ENCODE measurements at places on chromosomes 5 and 9.

GRCh38 chr5:79529110-79529509, 15.2 kb upstream of the HOMER1 start:
- DNase-seq, result no peak

DNA sequence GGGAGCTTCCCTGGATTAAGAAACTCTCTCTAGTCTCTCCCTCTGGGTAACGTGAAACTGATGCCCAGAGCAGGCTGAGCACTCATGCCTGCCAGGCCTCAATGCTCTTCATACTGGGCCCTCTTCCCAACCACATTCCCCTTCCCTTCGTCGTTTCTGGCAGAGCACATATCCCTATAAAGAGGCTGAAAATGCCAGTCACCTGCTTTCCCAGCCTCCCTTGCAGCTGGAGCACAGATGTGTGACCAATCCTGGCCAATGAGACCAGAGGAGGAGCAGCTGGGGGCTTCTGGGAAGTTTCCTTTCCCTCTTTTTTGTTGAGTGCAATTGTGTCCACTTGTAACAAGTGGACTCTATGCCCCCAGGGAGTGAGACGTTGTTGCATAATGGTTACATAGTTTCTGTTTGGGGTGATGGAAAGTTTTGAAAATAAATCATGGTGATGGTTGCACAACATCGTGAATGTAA, 30.2 kb upstream of the SMIM23 start:
- no peak for DNase-seq

DNA sequence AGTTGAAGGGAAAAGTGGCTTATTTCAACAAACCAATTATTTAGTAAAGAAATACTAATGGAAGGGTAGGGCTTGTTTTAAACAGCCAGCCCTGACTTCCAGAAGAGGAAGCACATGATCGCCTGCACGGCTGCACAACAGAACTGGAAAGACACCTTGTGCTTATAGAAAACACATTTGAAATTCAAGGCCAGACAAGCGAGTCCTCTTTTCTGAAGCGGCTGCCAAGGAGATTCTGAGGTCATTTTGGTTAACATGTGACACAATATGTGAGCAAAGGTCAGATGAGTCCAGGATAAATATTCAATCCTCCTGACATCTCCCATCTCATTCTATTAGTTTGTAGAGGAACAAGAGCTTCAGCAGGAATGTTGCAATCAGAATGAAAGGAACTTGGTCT, 461.4 kb upstream of the ST8SIA4 start:
- DNase-seq, result no peak

GRCh38 chr9:112112519-112112918, 62.6 kb downstream of the SUSD1 start:
- DNase-seq, result no peak

DNA sequence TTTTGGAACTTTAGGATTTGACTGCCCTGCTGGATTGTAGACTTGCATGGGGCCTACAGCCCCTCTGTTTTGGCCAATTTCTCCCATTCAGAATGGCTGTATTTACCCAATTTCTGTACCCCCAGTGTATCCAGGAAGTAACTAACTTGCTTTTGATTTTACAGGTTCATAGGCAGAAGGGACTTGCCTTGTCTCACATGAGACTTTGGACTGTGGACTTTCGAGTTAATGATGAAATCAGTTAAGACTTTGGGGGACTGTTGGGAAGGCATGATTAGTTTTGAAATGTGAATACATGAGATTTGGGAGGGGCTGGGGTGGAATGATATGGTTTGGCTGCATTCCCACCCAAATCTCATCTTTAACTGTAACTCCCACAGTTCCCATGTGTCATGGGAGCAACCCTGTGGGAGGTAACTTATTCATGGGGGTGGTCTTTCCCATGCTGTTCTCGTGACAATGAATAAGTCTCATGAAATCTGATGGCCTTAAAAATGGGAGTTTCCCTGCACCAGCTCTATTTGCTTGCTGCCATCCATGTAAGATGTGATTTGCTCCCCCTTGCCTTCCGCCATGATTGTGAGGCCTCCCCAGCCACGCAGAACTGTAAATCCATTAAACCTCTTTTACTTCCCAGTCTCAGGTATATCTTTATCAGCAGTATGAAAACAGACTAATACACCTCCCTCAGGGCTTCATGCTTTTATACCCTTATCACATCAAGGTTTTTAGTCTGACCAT, 206.6 kb downstream of the DENND1A start:
- no peak for DNase-seq
